ENCODE measurements at places on chromosomes 3 and 15.

DNA sequence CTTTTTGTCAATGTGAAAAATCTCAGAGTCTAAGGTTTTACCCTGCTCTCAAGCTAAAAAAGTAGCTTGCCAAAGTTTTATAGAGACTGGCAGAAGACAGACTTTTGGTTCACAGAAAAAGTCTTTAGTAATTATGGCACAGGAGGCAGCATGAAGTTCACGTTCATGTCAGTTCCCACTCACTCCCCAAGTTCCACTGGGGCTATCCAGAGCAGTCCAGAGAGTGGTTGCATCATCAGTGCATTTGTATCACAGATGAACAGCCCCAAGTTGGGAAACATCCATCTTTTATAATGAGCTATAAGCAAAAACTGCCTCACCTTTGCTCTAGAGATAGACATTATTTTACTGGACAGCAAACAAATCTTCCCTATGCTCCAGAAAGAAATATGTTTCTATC is 454.1 kb upstream of the AGTR1 start:
- DNase-seq = no peak

- no peak for DNase-seq
Observed at GRCh38 chr15:25619761-25620160, 180.9 kb upstream of the UBE3A start.

DNA sequence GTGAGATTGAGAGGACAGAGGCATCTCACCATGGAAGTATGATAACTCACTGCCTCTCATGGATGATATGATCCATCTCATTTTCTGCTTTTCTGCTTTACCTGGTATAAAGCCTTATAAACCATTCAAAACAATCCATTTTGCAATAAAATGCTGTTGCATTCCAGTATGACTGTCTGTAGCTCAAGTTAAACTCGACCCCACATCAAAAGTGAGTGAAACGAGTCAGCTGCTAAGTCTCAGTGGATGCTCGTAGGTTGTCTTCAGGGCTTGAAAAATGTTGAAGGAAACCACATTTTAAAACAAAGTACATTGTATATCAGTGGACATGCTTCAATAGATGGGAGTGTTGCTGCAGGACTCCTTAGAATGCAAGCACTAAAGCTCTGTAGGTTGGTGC is 839.0 kb downstream of the TUSC7 start:
- DNase-seq = no peak

DNA sequence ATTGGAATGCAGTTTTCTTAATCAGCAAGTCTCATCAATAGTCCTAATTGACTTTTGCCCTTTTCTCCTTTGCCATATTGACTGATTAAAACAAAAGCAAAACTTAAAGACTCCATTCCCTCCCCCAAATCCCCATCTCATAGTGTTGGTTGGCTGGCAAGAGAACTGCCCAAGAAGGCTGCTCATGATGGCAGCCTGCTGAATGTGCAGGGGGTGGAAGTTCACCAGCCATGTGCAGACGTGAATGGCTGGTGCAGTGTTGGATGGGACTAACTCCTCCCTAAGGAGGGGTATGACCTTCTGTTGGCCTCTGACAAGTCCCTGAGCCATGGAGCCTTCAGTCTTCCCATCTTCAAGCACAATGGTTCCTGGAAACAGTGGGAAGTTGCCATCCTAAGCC is 7.0 kb downstream of the SMAD3 start:
- DNase-seq = no peak

- DNase-seq = no peak
Observed at GRCh38 chr3:120302361-120302760, 17.3 kb upstream of the GPR156 start.
